ENCODE measurements at places on chromosomes 11 and 22.

DNA sequence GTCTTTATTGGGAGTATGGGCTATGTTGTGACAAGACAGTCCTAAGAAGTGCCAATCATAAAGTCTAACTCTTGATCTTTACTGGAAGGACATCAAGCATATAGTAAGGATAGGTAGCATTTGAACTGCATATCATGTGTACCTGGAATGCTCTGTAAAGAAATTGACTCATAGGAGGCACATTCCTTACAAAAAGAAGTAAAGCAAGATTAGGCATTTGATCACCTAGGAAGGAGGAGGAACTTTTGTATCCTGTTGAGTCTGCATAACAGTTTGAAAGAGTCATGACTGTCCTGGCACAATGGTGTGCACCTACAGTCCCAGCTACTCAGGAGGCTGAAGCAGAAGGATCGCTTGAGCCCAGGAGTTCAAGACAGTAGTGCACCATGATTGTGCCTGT, 42.2 kb upstream of the DNAJB7 start:
- DNase-seq, result no peak

DNA sequence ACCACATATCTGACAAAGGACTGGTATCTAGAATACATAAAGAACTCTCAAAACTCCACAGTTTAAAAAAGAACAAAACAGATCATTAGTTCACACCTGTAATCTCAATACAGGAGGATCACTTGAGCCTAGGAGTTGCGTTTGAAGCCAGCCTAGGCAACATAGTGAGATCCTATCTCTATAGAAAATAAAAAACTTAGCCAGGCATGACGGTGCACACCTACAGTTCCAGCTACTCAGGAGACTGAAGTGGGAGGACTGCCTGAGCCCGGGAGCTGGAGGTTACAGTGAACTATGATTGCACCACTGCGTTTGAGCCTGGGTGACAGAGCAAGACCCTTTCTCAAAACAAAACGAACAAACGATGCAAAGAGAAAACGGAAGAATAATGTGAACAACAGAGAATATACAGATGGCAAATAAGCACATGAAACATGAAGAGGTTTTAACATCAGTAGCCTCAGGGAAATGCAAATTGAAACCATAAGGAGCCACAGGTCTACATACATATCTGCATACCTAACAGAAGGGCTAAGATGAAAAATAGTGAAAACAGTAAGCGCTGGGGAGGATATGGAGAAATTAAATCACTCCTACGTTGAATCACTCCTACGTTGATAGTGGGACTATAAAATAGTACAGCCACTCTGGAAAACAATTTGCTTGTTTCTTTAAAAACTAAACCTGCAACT, 70.7 kb downstream of the DGCR2 start:
- DNase-seq, result no peak

- no peak for DNase-seq
These were observed 4.4 kb downstream of the SLC2A11 start for GRCh38 chr22:23862103-23862502.

GRCh38 chr11:77147668-77148321, 19.7 kb downstream of the MYO7A start:
- peak; percentile 22 for DNase-seq

- no peak for DNase-seq
These were observed 74.2 kb upstream of the MS4A8 start for GRCh38 chr11:60625262-60625661.

- no peak for DNase-seq
These were observed 71.7 kb downstream of the AMBRA1 start for GRCh38 chr11:46521961-46522681.

- no peak for DNase-seq
These were observed 9.4 kb downstream of the C11orf97 start for GRCh38 chr11:94521684-94522083.

- no peak for DNase-seq
These were observed 22.0 kb downstream of the TBRG1 start for GRCh38 chr11:124644426-124645280.

DNA sequence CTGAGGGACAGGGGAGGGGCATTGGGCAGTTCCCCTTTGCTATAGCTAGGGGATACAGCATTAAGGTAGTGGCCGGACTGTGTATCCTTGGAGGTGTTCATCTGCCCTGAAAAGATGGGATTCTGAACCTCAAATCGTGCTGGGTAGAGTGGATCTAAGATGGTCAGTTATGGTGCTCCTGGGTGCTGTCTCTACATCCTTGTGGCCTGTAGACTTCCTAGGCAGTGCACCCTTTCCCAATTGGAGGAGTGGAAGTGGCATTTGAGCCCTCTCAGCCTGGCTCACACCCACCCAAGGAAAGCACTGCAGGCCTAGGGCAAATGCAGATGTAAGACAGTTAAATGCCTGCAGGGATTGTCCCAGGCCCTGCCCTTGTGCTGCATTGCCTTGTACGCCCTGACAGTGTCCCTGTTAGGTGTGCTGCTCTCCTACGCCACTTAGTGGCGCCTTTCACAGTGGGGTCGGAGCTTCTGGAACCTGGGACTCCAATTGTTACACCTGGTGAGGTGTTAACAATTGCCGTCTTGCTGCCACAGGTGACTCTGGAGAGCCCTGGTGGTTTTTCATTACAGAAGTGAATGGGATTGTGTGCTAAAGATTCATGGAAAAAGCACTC, 35.0 kb downstream of the PPFIBP2 start:
- DNase-seq, result no peak

DNA sequence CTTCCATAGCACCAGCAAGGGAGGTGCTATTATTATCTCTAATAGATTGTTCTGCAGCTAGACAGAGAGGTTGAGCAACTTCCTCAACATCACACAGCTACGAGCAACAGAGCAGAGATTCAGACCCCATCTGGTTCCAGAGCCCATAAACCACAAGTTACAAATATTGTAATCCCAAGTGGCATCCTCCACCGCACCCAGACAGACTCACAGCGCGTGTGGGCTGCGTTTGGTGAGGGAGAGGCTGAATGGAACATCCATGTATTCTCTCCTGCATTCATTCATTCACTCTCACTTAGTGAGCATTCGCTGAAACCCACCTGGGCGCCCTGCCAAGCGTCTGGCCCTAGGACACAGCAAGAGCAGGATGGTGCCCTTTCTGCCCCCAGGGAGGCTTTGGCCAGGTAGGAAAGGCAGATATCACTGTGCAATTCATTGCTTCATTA, 33.5 kb downstream of the LIF start:
- DNase-seq, result no peak

GRCh38 chr11:13098063-13098462, 88.9 kb downstream of the RASSF10 start:
- no peak for DNase-seq

- DNase-seq, result no peak
These were observed 16.4 kb upstream of the CSRP3 start for GRCh38 chr11:19218216-19218615.

GRCh38 chr11:97570636-97571035, 1180.8 kb downstream of the JRKL start:
- DNase-seq, result no peak

- DNase-seq, result no peak
These were observed 1564.8 kb upstream of the TENM4 start for GRCh38 chr11:81005595-81005994.
